ENCODE measurements at places on chromosomes 13 and 19.

GRCh38 chr13:51283371-51283770 is 56.1 kb upstream of the SERPINE3 start:
- no peak for DNase-seq

GRCh38 chr19:10555610-10555973 is 10.2 kb downstream of the KRI1 start:
- DNase-seq: no peak

- DNase-seq: no peak
Observed at GRCh38 chr13:66780814-66781213, 449.3 kb downstream of the PCDH9 start.

- DNase-seq: no peak
Observed at GRCh38 chr19:18167975-18168645, 5.5 kb upstream of the IFI30 start.

DNA sequence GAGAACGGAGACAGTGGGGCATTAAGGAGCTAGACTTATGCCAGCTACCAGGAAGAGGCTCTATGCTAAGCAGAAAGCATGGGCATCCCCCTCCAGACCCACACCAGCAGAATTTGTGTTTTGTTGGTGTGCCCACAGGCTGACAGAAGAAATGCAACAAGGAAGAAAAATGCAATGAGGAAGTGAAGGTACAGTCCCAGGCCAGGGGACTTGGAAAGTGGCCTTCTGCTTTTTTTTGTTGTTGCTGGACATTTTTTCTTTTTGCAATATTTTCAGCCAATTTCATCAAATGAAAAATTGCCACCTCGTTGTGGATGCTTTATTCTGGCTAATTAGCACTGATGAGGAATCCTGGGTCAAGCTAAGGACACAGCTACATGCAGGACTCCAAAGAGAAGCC is 167.7 kb downstream of the TSHZ3 start:
- DNase-seq: no peak

- peak; percentile 91 for DNase-seq
Observed at GRCh38 chr13:31045286-31046081, 113.0 kb downstream of the TEX26 start.

GRCh38 chr19:31015778-31016177 is 333.5 kb downstream of the TSHZ3 start:
- DNase-seq: no peak

DNA sequence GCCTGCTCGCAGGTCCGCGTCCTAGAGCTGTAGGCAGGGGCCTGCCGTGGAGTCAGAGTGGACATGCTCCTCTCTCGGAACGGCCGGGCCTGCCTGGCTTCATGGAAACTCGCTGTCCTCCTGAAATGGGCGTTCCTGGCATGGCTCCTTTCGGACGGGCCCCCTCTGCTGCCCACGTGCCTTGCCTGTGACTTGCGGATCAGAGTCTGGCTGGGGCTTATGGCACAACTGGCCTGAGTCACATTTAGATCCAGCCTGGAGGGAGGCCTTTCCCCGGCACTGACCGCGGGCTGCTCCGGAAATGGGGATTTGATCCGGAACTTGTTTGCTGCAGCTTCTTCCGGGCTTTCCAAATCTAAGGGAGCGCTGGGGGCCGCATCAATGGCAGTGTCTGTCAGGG is 28.1 kb downstream of the THSD1 start:
- DNase-seq: no peak

DNA sequence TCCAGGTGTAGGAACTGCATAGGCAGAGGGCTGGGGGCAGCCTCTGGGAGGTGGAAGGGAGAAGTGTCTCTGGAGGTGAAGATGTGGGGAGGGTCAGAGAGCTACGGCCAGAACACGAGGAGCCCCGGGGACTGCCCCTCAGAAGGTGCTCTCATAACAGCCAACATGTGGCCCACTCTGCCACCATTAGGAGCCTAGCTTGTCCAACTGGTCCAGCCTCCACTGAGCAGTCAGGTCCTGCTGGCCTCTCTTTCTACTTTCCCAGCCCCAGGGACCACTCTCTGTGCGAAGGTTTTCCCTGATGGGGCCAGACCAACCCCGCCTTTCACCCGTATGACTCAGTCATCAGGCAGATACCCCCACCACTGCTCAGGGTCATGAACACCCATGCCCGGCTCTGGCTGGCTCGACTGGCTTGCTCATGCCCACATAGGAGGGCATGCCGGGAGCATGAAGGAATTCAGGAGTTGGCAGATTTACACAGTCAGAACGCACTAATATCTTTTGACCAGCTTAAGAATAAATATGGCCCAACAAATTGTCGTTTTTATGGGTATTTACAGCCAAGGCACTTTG is 37.5 kb upstream of the C19orf12 start:
- no peak for DNase-seq

DNA sequence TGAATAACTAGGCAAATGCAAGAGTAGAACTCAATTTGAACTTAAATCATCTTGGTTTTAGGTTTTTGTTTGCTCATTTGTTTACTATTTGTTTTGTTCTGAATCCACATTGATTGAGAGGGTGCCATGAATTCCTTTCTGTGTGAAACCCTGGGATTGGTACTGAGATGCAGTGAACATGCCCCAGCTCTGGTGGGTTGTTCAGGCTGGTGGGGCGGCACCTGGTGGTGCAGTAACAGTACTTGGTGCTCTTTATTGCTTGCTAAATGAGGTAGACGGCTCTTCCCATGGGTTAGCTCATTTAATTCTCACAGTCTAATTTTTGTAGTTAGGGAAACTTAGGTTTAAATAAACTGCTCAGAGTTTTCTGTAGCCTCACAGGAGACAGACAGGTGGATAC is 48.4 kb downstream of the WASF3 start:
- no peak for DNase-seq

- peak; percentile 94 for DNase-seq
Observed at GRCh38 chr19:49889687-49890348, 6.9 kb downstream of the IL4I1 start.

- no peak for DNase-seq
Observed at GRCh38 chr13:25731536-25731935, 320.3 kb downstream of the SHISA2 start.

DNA sequence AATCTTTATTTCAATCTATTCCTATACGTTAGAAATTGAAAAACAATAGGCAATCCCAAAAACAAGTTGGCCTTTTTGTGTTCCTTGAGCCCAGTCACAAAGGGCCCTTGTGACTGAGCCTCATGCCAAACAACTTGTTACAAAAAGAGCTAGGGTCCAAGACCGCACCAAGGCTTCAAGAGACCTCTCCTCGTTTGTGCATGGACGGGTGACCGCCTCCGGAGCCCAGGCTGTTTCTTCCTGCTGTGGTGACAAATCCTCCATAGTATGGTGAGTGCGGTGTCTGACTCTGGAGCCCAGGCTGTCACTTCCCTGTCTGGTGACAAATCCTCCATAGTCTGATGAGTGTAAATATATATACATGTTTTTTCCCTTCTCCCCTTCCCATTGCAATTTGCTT is 63.7 kb downstream of the ZNF93 start:
- no peak for DNase-seq

DNA sequence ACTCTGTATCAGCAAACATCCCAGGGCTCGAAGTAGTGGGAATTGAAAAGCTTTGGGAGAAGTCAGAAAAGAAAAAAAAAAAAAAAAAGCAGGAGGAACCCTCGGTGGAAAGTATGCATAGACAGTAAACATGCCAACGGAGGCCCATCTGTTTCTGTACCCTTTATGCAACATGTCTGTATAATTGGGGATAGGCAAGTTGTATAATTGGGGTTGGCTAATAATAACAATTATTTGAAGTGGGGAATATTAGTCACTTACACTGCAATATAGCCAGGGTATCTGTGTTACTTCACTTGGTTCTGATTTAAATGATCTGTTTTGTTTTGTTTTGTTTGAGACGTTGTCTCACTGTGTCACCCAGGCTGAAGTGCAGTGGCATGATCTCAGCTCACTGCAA is 12.1 kb upstream of the IGFL4 start:
- no peak for DNase-seq

GRCh38 chr13:28128926-28129325 is 9.4 kb upstream of the PAN3 start:
- no peak for DNase-seq

DNA sequence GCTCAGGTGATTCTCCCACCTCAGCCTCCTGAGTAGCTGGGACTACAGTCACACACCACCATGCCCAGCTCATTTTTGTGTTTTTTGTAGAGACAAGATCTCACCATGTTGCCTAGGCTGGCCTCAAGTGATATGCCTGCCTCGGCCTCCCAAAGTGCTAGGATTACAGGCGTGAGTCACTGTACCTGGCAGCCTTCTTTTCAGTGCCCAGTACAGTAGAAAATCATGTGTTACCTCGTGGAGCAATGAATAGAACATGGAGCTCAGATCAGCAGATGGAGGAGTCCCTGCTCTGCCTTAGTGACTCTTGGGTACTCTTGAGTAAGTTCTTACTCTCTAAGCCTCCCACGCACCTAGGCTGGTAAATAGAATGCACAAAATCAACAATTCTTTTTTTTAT is 44.7 kb downstream of the THSD1 start:
- no peak for DNase-seq

GRCh38 chr13:33817513-33817900 is 442 bp upstream of the RFC3 start:
- no peak for DNase-seq

DNA sequence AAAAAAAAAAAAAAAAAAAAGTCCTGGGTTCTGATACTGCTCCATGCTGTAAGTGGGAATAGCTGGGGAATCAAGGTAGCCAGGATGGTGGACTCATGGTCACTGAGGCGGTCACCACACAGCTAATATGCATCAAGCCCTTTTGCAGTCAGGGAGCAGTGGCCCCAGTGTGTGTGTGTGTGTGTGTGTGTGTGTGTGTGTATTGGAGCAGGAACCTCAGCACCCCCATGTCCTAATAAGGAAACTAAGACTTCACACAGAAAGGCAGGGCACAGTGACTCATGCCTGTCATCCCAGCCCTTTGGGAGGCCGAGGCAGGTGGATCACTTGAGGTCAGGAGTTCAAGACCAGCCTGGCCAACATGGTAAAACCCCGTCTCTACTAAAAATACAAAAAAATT is 12.0 kb downstream of the B3GNT3 start:
- DNase-seq: no peak
